ENCODE measurements at places on chromosomes 5 and 9. TPM values are rescaled to one million over a fixed set of nuclear protein-coding genes. Genes with fewer than 3 reads are reported as not detected.

Gene GRIN3A
- not detected for total RNA-seq

Gene POLR3G
- total RNA-seq, result 10.6 TPM

Gene MYMK
- not detected for total RNA-seq

Gene LIX1
- not detected for total RNA-seq

Gene NDFIP1
- total RNA-seq, result 47.6 TPM

Gene PITX1
- total RNA-seq, result 1.8 TPM

Gene HAVCR1
- total RNA-seq, result not detected

Gene TAF11L6
- not detected for total RNA-seq

Gene CYLC2
- total RNA-seq, result not detected

Measured in A673 (cell line).